Right ventricle myocardium inferior (tissue), 1 donor: ENCODE measurements at places on chromosomes 13 and 19. TPM values are rescaled to one million over a fixed set of nuclear protein-coding genes. Genes with fewer than 3 reads are reported as not detected.

SBK2 gene
- 12.7 TPM for total RNA-seq

ZIC5 gene
- not detected for total RNA-seq

FAM83E gene
- not detected for total RNA-seq

SEMA6B gene
- 16.7 TPM for total RNA-seq

REX1BD gene
- 79.3 TPM for total RNA-seq

PNMA8B gene
- total RNA-seq = 0.68 TPM

- peak; percentile 9 for DNase-seq
Observed at GRCh38 chr13:113959198-113959597, 14.7 kb downstream of the C13orf46 start.

- DNase-seq = no peak
Observed at GRCh38 chr19:47742634-47743033, 2.7 kb upstream of the NOP53 start.

DNA sequence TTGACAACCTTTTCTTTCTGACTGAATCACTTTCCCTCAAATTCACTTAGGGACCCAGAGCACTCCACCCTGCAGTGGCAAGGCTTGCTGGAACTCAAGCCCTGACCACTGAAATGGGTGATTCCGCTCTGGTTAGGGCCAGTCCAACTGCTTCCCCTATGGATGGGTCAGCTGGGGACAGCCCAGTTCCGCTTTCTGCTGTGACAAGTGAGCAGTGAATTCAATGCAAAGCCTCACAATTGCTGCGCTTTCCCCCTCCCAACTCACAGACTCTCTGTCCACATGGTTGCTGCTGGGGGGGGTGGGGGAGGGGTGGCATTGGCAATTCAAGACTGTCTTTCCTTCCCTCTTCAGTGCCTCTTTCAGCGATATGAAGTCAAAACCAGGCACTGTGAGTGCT, 18.7 kb downstream of the CD70 start:
- no peak for DNase-seq

DNA sequence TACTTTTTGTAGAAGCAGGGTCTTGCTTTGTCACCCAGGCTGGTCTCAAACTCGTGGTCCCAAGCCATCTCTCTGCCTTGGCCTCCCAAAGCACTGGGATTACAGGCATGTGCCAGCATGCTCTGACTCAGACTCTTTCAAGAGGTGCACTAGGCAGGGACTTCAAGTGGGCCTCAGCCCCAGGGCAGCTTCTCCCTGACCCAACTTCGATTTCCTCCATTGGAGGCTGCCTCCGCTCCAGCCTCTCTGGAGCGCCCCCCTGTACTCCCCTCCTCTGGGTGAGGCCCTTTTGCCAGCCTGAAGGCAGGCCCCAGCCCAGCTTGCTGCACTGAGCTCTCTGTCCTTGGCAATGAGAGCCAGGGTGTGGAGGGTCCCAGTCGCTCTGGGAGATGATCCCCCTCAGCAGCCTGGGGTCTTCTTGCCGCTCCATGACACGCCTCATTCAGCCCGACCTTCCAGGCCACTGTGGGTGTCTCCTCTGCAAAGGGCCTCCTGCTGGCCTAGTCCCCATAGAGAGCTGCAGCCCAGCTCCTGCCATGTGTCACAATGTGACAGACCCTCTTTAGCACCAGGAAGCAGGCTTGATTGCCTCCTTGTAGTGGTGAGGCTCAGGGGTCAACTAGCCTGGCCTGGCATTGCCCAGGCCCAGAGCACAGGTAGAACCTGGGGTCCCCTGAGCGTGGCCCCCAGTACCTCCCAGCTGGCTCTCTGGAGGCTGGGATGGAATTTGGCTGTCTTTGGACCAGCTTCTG, 16.4 kb downstream of the CARM1 start:
- no peak for DNase-seq

GRCh38 chr13:78607409-78608251, 4.3 kb upstream of the POU4F1 start:
- peak; percentile 45 for DNase-seq

DNA sequence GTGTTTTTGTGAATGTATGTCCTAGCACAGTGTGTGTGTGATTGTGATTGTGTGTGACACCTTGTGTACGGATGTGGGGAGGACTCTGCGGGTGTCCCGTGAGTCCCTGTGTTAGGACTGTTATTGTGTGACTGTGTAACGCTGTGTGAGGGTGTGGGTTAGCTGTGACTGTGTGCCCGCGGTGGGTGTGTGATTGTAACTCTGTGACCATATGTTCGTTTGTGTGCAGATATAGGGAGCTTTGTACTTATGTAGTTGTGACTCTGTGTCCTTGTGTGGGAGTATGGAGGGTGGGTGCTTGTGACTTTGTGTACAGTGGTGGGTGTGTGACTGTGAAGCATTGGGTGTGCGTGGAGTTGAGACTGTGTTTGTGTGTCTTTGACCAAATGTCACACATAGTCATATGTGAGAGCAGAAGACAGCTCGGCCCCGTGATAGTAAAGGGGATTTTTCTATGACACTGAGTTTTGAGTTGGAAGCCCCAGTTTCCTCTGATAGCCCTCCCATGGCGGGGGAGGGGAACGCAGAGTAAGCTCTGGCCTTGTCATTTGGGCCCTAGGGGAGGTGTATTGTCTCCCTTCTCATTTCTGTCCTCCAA, 949 bp upstream of the ZNF260 start:
- no peak for DNase-seq

- no peak for DNase-seq
Observed at GRCh38 chr19:44947041-44947581, 1.3 kb downstream of the APOC2 start.
